T-helper 17 cell (primary cell): ENCODE measurements at places on chromosomes 4 and X.
A peak's percentile ranks its signal among the peaks of the same experiment; 100 is the strongest.

DNA sequence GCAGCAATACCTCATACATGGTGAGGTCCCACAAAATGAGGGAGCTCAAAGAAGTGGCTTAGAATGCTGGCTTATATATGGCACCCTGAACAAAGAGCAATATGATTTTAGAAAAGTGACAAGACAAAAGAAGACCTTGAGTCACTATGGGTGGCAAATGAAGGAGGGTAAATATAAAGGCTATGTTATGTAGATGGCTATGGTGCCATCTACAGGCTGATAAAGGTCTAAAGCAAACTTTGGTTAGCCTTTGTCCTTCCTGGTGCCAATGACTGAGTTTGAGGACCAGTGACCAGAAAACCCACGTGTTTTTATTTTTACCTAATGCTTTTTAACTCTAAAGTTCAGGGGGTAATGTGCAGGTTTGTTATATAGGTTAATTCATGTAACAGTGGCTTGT, 151.8 kb downstream of the CCNG2 start:
- DNase-seq: no peak

DNA sequence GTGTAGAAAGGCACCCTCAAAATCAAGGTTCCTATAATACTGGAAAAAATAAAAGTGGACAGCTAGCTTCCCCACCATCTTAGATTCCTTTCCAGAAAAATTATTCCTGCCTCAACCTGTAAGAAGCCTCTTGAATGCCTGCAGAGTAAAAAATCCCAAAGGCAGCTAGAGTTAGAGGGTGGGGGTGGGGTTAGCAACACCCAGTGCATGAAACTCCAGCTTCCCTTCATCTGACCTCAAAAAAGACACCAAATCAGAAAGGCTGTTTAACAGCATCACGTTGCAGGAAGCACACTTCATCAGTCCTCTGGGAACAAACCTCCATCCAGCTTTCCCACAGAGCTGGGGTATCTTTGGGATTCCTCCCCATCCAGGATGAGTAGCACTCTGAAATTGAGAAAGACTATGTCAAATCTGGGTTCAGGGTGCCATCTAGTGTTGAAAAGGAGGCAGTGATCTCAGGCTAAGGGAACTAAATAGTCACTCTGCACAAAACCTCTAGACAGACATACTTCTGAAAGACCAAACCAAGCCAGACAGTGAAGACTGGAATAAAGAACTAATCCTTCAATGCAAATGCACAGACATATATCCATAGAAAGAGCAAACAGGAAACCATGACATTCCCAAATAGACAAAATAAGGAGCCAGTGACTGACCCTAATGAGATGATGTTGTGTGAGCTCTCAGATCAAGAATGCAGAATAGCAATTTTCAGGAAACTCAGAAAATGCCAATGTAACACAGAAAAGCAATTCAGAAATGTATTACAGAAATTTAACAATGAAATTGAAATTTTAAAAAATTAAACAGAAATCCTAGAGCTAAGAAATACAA, 97.9 kb downstream of the ARHGEF9 start:
- no peak for DNase-seq

DNA sequence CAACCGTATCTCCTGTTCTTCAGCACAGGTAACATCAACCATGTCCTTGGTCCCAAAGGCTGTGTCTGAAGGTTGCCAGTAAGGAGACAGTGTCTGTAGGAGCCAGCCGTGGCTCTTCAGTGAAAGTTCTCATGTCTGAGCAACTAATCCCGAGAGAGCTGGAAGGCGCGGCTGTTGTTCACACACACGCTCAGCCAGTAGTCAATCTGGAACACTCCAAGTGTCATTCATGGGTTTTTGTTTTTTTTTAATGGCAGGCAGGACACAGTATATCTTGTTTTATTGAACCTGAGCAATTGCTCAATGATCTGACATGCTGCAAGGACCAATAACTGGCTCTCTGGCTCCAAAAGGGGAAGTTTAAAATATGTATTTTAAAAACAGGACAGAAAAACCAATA, 48.4 kb upstream of the MAP3K15 start:
- no peak for DNase-seq

DNA sequence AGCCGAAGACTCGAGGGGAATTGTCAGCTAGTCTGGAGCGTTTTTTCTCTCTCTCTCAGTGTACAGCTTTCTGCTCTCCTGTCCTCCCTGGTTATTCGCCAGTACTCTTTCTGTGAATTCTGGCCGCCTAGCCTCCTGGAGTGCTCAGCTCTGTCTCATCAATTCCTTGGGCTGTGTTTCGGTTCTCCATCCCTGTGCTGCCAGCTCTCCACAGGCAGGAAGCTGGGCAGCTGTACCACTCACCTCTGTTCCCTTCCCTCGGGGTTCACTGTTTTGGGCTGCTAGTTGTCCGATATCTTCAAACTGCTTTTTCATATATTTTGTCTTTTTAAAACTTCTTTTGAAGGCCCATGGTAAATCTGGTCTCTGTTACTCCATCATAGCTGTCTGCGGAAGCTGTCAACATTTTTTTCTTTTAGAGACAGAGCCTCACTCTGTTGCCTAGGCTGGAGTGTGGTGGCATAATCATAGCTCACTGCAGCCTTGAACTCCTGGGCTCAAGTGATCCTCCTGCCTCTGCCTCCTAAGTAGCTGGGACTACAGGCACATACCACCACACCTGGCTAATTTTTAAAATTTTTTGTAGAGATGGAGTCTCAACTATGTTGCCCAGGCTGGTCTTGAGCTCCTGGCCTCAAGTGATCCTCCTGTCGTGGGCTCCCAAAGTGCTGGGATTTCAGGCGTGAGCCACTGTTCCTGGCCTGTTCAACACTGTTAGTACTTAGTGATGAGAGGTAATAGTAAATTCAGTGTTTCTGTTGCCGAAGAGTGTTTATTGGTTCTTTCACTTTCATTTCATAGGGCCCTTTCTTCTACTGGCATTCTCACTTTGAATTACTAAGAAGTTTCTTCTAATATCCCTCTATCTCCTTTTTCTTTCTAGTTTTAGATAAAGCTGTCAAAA, 18.6 kb downstream of the ZCCHC4 start:
- DNase-seq: no peak

DNA sequence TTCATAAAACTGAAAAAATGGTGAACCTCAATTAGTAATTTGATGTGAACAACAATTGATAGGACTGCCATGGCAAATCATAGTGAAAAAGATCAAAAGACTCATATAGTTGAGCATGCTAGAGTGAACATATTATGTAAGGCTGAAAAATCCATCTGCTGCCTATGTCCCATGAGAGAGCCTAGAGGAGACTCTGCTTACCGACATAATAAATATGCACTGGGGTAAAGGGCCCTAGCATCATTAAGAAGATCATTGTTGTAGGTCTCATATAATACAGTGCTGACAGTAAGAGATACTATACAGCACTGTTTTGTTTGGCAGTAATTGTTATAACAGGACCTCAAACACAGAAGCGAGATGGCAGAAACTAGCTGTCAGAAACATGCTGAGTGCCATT, 229.0 kb downstream of the PABPC4L start:
- no peak for DNase-seq

DNA sequence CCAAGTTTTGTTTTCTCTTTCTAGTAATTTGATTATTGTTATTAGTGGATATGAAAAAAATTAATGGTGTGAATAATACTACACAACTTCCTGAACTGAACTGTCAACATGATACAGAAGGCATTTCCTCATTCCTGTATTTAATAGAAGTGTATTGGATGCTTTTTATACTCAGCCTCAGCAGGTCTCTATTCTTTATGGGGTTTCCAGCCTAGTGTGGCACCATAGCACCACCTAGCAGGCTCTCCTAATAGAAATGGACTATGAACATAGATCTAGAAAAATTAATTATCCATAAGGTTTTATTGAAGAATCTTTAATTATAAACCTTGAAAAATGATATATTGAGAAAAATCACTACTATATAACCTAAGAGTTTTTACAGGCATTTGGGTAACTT, 52.4 kb downstream of the GLRB start:
- DNase-seq: no peak

DNA sequence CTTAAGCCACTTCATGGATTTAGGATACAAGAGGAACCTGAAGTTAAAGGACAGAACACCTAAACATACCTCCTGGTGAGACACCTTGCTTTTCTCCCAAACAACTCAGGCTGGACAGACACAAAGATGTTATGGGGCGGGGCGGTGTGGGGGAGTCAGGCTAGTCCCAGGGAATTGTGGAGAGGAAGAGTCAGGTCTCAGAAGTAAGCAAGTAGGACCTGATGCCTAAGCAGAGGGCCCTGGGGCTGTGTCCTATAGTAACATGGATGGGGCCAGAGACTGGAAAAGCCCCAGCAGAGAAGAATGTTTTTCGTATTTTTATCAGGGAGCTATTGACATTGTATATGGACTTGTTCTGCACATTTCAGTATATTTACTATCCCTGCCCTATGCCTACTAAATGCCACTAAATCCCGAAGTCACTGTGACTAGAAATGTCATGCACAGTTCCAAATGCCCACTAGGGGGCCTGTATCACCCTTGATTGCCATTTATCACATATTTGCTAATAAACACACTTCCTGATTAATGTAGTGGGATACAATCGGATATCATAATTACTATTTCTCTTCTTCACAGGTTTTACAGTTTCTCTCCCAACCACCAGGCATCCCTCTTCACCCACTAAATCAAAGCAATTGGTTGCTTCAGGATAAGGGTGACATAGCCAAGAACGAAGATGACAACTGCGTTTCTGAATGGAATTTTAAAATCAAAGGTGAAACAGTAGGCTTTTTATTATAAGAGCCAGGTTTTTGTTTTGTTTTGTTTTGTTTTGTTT, 23.8 kb upstream of the ARHGAP10 start:
- peak; percentile 40 for DNase-seq

- DNase-seq: no peak
These were observed 63.2 kb upstream of the TNIP3 start for GRCh38 chr4:121227341-121227792.

DNA sequence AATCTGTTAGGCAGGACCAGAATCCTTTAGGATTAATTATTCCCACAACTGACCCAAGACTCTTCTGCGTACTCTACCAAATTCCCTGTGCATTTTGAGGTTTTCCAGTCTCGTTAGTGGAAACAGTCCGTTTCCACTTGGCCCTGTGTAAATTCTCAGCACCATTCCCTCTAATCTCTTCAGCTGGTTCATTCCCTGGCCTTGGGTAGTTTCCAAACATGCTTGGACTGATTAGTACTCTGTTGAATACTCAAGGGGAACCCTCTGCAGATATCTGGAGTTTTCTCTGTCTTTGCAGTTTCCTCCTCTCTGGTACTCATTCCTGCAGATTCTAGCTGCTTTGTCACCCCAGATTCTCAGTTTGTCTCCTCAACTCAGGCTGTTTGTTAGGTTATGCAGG, 80.4 kb downstream of the ZFX start:
- no peak for DNase-seq

GRCh38 chr4:157888281-157888680, 284.5 kb downstream of the GASK1B start:
- DNase-seq: no peak

- DNase-seq: no peak
These were observed 5.1 kb upstream of the MYOZ2 start for GRCh38 chr4:119130365-119131065.
